ENCODE measurements at places on chromosomes 3 and 15.

DNA sequence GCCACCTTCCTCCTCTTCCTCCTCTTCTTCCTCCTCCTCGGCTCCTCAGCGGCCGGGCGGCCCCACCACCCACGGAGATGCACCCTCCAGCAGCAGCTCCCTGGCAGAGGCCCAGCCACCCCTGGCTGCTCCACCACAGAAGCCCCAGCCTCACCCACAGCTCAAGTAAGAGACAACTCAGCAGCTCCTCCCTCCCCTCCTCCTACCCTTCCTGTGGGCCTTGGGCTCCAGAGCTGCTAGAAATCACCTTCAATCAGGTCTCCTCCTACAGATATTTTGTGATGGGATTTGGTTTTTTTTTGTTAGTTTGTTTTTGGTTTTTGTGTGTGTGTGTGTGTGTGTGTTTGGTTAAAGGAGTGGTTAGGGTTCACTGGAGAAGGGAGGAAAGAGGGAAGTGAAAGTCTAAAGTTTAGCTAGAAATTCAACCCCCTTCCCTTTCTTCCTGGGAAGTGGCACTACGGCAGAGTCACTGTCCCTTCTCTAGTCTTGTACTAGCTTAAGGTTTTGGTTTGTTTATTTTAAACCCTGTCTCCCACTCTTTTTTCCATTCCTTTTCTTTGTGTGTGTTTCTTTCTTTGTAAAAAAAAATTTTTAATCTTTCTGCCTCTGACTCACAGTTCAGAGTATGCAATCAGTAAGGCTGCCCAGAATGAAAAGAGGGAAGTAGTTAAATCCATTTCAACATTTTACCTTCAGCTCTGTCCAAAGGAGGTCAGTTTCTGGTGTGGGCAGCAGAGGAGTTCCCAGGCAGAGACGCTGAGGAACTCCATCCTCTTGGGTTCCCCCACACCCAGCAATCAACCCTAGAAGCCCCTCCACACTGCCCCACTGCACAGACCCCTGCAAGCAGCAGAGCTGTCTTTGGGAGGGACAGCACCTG is 29.0 kb upstream of the TIMP4 start:
- DNase-seq: no peak

DNA sequence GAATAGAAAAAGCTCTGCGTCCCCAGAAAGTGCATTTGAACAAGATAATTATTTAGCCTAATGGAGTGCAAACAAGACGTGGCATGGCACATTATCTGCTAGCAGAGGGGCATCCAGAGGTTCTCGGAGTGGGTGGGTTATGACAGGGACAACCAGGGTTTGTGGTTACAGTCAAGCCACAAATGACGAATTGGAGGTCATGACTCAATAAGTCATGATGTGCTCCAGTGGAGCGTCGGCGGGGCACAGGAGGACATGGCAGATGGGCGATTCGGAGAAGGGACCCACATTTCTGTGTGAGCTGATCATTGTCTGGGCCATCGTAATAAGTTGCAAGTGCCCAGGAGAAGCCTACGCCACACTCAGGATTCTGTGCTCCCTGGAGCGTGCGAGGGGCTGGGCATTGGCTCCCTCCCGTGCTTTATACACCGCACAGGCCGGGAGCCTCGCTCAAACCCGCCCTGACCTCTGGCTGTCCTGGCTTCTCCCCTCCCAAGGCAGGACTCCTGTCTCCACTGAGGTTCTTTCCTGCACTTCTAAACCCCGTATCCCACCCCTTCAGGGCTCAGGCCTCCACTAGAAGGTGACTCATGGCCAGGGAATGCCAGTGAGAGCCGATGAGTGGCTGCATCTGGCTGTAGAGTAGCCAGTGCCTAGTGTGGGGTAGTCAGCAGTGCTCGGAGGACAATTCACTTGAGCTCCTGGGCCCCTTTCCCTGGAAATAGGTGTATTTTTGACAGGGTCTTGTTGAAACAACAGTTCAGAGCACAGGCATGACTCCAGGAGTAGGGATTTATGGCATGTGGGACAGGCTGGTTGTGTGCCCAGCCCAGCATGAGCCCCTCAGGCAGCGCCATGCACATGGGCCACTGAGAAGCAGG is 67.4 kb downstream of the GRIP2 start:
- no peak for DNase-seq

GRCh38 chr3:129005526-129006303 is 4.6 kb downstream of the EFCC1 start:
- no peak for DNase-seq

- DNase-seq: no peak
Observed at GRCh38 chr15:96893159-96893906, 562.8 kb downstream of the NR2F2 start.

GRCh38 chr15:34737477-34737876 is 17.3 kb downstream of the GJD2 start:
- DNase-seq: no peak

GRCh38 chr3:46939578-46940445 is 36.7 kb downstream of the CCDC12 start:
- DNase-seq: no peak

DNA sequence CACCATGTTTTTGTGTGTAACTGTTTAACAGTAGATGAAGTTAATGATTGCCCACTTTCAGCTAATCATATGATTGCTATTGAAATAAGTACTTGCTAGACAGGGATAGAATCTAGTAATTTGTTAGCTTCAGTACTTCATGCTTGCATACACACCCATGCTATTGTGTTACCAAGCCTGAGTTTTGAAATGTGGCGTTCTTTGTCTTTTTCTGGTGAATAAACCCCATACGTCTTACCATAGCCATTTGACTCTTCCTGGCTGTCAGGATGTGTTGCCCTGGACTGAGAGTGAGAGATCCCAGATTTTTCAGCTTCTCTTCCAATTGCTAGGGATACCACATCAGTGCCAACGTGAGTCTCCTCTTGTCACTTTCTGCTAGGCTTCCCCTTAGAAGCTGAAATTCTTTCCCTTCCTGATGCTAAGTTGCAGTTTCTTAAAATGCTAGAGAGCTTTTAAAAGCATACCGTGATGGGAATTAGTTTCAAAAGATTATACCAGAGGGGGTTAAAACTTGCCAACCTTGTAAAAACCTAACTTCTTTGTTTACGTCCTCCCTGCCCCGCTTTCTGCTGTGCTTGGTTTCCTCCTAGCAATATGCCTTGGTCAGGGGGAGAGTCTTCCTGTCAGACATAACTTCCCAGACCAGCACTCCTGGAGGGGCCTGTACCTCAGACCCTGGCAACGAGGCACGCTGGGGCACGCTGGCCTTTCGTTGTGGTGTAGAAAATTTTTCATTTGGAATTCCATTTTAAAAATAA is 62.9 kb upstream of the ULK4 start:
- no peak for DNase-seq

GRCh38 chr3:45579251-45579650 is 15.3 kb upstream of the LIMD1 start:
- DNase-seq: no peak

GRCh38 chr3:130323503-130323902 is 22.0 kb upstream of the COL6A5 start:
- no peak for DNase-seq

DNA sequence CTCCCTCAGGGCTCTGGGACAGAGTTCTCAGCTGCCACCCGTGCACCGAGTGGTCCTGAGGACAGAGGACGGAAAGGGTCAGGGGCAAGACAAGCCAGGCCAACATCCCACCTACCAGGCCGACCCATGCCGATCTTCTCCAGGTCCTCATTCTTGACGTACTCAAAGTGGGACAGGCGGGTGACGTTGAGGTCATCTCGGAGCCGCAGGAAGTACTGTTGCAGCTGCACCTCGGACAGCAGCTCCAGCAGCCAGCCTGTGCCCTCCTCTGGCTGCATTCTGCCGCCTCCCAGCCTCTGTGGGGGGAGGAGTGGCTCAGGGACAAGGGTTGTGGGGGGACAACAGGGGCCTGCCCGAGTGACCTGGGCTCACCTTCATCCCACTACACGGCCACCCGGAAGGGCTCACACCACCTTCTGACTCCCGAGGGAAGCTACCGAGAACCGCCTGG is 20.0 kb downstream of the TNK2 start:
- no peak for DNase-seq

DNA sequence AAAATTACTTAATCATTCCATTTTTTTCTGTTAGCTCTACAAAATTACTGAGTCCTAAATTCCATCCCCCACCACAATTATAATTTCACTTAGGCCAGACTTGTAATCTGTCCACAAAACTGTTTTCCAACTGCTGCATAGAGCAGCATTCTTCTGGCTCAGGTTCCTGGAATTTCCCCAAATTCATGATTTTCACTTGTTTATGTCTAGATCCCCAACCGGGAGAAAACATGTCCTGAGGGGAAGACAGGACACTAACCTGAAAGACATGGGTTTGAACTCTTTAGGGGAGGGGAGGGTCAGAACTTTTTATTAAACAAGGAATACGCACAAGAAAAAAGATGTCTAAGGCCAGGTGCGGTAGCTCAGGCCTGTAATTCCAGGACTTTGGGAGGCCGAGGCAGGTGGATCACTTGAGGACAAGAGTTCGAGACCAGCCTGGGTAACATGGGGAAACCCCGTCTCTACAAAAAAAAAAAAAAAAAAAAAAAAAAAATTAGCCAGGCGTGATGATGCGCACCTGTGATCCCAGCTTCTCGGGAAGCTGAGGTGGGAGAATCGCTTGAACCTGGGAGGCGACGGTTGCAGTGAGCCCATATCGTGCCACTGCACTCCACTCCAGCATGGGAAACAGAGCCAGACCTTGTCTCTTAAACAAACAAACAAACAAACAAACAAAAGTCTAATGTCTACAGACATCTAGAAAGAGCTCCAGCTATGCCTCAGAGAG is 1.5 kb downstream of the ETFA start:
- DNase-seq: no peak

DNA sequence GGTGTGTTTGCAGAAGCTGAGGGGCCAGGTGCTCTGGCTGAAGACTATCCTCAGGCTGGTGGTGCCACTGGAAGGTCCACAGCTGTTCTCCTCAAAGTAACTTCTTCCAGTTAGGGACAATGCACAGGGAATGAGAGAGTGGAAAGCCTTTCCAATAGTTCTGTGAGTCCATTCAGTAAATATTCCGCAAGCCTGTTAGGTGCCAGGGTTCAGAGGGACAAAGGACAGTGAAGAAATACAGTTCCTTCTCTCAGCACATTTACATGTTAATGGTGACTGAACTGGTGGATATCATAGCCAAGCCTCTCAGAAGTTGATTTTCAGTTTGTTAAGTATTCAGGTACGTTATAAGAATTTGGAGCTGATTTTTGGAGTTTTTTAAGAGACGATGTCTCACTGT is 122.5 kb downstream of the C3orf70 start:
- no peak for DNase-seq

GRCh38 chr3:14439501-14440167 is 37.2 kb downstream of the SLC6A6 start:
- DNase-seq: no peak

GRCh38 chr15:56205061-56205876 is 38.4 kb downstream of the RFX7 start:
- no peak for DNase-seq

GRCh38 chr3:197737319-197737649 is 580 bp upstream of the RUBCN start:
- DNase-seq: no peak

DNA sequence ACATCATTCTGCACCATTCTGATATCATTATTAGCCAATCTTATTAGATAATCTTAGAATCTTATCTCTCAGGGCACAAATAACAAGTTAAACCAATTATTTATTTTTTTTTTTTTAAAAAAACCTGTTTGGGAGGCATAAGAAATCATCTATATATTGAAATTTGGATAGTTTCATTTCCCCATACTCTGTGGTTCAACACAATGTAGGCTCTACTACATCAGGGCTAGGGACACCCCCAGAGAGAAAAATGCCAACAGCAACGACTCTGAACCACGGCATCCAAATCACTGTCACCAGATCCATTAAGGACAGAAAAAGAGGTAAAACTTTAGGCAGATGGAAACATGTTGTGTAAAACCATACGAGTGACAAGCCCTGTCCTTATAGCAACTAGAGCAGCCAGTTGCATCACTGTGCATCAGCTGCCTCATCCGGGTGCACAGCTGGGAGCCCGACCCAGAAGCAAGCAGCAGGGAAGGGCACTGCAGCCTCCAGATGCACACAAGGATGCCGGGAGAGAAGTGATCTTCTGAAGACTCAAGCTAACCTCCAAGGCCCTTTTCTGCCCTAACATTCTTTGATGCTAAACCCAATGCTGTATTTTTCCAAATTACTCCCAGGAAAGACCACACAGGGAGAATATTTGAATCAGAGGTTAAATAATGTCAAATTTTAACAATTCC is 381.1 kb downstream of the CTNNB1 start:
- no peak for DNase-seq

- no peak for DNase-seq
Observed at GRCh38 chr3:117836296-117836695, 1126.7 kb downstream of the TUSC7 start.

GRCh38 chr3:134299185-134299887 is 48.7 kb upstream of the RYK start:
- no peak for DNase-seq

DNA sequence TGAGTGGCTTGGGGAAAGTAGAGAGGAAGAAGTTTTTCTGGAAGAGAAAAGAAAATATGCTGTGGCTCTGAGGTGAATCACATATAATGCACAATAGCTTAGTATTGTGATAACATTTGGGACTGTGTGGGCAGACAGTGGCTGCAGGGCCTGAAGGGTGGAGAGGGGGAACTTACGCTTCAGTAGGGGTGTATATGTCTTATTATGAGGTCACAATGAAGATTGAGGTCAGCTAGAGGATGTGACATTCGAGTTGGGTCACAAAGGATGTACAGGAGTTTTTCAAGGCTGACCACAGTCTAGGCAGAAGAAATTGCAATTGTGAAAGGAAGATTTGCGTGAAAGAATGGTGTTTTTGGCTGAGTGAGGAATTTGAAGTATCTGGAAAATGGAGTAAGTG is 414.8 kb downstream of the LPP start:
- no peak for DNase-seq

- DNase-seq: no peak
Observed at GRCh38 chr3:101074518-101074917, 81.3 kb upstream of the ABI3BP start.

All from breast epithelium (tissue), 4 donors.